ENCODE measurements at places on chromosomes 2 and 18.

GRCh38 chr2:201546576-201546975, 95.0 kb downstream of the STRADB start:
- DNase-seq = peak; percentile 47

GRCh38 chr2:105856581-105856980, 111.9 kb downstream of the NCK2 start:
- DNase-seq = no peak

DNA sequence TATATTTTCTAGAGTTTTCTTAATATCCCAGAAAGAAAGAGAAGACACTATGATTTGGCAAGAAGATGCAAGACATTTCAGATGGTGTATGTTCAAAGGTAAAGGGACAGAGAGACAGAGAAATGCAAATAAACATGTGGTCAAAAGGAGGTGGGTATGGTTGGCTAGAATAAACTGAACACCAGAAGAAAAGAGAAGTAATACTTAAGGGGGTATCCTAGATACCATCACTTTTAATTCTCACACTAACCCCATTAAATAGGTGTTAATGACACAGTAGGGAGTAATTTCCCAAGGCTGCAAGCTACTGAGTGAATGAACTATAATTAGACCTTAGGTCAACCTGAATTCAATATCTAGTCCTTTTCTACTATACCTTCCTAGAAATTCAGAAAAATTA, 111.2 kb upstream of the CD226 start:
- no peak for DNase-seq

- DNase-seq = no peak
Observed at GRCh38 chr2:237427769-237428506, 14.0 kb upstream of the COL6A3 start.

GRCh38 chr2:183093857-183094657, 15.5 kb downstream of the DUSP19 start:
- DNase-seq = peak; percentile 71

- no peak for DNase-seq
Observed at GRCh38 chr2:103287746-103288145, 525.9 kb downstream of the TMEM182 start.

GRCh38 chr2:239881561-239882320, 143.4 kb downstream of the NDUFA10 start:
- DNase-seq = peak; percentile 74

GRCh38 chr2:197128897-197129296, 181.7 kb downstream of the ANKRD44 start:
- peak; percentile 23 for DNase-seq

DNA sequence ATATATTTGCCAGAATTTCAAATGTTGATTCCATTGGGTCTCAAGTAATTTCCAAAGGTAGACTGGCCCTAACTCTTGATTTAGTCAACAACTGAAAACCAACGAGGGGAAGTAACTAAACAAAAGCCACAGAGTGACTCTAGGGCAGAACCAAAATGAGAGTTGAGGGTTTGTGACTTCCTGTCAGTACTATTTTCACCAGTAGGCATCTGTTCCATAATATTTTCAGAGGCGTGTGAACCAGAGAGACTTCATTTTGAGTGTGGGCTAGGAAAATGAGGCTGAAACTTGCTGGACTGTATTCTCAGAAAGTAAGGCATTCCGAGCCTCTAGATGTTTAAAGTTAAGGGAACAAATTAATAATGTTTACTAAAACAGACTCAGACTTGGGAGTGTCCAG, 70.6 kb downstream of the GDF7 start:
- no peak for DNase-seq

DNA sequence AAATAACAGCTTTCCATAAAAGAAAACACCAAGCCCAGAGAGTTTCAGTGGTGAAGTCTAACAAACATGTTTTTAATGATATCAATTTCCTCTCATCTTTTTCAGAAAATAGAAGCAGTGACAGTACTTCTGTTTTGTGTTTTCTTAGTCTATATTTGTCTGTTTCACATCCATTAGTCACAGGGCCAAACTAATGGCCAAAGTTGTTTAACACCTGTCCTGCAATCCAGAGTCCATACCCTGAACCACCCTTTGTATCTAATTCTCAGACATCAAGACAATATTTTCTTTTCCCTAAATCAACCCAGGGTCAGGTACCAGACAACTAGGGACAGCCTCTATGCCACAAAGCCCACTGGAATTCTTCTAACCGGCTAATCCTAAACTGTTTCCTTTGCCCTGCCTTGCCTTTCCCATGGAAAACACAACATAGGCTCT, 25.9 kb downstream of the TMSB10 start:
- DNase-seq = no peak

DNA sequence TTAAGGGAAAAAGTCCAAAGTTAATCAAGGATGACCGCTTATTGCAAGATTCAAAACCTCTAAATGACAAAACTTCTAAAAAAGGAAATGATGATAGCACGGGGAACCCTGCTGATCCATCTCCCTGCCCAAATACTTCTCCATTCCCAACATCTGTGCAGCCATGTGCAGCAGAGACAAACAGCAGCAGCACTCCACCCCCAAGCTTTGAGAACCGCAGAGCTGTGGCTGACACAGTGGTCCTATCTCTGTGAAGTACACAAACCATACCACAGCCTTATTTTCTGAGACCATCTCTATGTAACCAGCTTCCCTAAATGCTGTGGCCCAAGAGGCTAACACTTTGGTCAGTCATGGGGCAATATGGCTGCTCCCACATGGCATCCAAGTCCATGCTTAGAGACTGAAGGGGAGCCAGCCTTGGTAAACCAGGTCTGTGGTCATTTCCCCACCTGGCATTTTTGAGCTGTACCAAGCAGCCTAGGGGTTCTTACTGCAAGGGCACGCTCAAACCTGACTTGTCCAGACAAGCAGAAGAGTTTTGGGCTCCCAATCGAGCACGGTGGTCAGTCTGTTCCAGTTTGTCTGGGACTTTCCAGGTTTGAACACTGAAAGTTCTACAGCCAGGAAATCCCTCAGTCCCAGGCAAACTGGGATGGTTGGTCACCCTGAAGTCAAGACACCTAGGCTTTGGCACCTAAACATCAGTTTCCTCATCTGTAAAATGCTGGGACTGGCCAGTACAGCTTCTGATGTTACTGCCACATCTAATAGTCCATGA, 17.1 kb upstream of the NFE2L2 start:
- DNase-seq = no peak

DNA sequence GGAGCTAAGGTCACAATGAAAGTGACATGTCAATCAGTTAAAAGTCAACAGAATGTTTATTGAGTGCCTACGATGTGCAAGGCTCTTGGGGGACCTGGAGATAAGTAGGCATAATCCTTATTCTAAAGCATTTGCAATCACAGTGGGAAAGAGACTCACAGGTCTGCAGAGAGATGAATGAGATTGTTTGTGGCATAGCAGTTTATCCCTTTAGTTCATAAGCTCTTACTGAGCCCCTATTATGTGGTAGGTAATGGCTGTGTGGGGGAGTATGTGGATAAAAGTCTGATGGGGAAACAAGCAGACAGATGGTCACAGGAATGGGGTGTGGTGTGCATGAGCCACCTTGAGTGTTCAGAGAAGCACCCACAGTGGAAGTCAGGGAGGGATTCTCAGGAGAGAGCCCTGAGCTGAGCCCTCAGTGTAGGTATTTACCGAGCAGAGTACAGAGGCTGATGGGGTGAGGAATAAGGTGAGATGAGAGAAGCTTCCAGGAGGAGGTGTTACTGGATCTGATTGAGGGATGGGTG, 48.1 kb downstream of the EMILIN2 start:
- no peak for DNase-seq
